ENCODE measurements at places on chromosomes 12 and 14. TPM values are rescaled to one million over a fixed set of nuclear protein-coding genes. Genes with fewer than 3 reads are reported as not detected.

Gene PTGER2
- 0.75 TPM for total RNA-seq

- no peaks in the 10 kb centered on the region for H3K4me1 ChIP-seq
- DNase-seq = peak; percentile 56
- H3K4me3 ChIP-seq = no peak overlapping the region
These were observed 59.2 kb upstream of the TSPAN8 start for GRCh38 chr12:71216725-71217579.

- no peaks in the 10 kb centered on the region for H3K36me3 ChIP-seq
- no peaks in the 10 kb centered on the region for H3K27me3 ChIP-seq
- no peak for DNase-seq
- H3K27ac ChIP-seq = no peak overlapping the region
- H3K4me1 ChIP-seq = no peaks in the 10 kb centered on the region
These were observed 71.7 kb upstream of the PRICKLE1 start for GRCh38 chr12:42660968-42661937.

- no peak for DNase-seq
- no peaks in the 10 kb centered on the region for H3K4me1 ChIP-seq
- H3K36me3 ChIP-seq = no peaks in the 10 kb centered on the region
- H3K27me3 ChIP-seq = no peaks in the 10 kb centered on the region
These were observed 1.8 kb upstream of the OR4K2 start for GRCh38 chr14:19873178-19873577.

- no peaks in the 10 kb centered on the region for H3K4me1 ChIP-seq
- no peak overlapping the region for H3K4me3 ChIP-seq
- no peak for DNase-seq
- H3K27ac ChIP-seq = no peak overlapping the region
- H3K36me3 ChIP-seq = no peaks in the 10 kb centered on the region
- no peaks in the 10 kb centered on the region for H3K27me3 ChIP-seq
These were observed 21.1 kb downstream of the PLXNC1 start for GRCh38 chr12:94169495-94169894.

- no peaks in the 10 kb centered on the region for H3K4me1 ChIP-seq
- no peaks in the 10 kb centered on the region for H3K36me3 ChIP-seq
- H3K27ac ChIP-seq = no peak overlapping the region
- H3K4me3 ChIP-seq = no peak overlapping the region
- DNase-seq = no peak
These were observed 16.6 kb upstream of the FBXO34 start for GRCh38 chr14:55254581-55254980.

- H3K4me3 ChIP-seq = no peak overlapping the region
- no peaks in the 10 kb centered on the region for H3K27me3 ChIP-seq
- H3K27ac ChIP-seq = no peak overlapping the region
- DNase-seq = no peak
These were observed 7.3 kb upstream of the TNFAIP2 start for GRCh38 chr14:103115845-103116572.

DNA sequence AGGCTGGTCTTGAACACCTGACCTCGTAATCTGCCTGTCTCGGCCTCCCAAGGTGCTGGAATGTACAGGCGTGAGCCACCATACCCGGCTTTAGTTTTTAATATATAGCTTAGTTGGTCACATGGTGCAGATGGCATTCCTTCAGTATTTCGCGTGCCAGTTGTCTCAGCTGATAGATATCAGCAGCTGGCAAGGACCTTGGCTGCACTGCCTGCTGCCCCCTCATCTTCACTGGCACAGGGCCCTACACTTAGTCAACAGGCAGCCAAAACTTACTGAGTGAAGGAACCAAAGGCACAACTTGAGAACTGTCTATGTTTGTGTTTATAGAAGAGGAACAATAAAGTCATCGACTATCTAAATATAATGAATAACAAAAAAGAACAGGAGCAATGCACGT is 31.0 kb downstream of the EID3 start:
- H3K27ac ChIP-seq = no peak overlapping the region
- H3K27me3 ChIP-seq = no peaks in the 10 kb centered on the region
- no peak for DNase-seq
- no peaks in the 10 kb centered on the region for H3K4me1 ChIP-seq

Gene SENP1
- 6.4 TPM for total RNA-seq

DNA sequence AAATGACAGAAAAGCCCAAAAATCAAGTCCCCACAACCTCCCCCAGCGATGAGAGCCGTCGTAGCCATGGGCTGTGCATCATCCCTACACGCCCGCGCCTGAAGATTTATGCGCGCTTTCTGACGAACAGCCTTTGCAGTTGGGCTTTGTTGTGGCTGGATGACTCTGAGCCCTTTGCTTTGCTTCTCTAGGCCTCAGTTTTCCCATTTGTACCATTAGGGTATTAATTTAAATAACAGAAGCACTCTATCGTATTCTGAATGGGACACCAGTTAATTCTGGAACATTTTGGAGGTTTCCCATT is 24.2 kb downstream of the SFSWAP start:
- DNase-seq = no peak
- no peaks in the 10 kb centered on the region for H3K4me1 ChIP-seq
- H3K27me3 ChIP-seq = no peaks in the 10 kb centered on the region
- no peak overlapping the region for H3K27ac ChIP-seq
- H3K36me3 ChIP-seq = peaks cover 45% of the 10 kb centered on the region
- no peak overlapping the region for H3K4me3 ChIP-seq

GRCh38 chr12:13222076-13222475 is 25.6 kb downstream of the EMP1 start:
- H3K4me1 ChIP-seq = no peaks in the 10 kb centered on the region
- H3K27ac ChIP-seq = no peak overlapping the region
- DNase-seq = no peak
- no peak overlapping the region for H3K4me3 ChIP-seq
- no peaks in the 10 kb centered on the region for H3K36me3 ChIP-seq
- H3K27me3 ChIP-seq = no peaks in the 10 kb centered on the region

Gene IAPP
- 0.08 TPM for total RNA-seq

GRCh38 chr12:18576104-18576626 is 161.6 kb downstream of the PLCZ1 start:
- no peak overlapping the region for H3K27ac ChIP-seq
- no peak for DNase-seq
- H3K36me3 ChIP-seq = peaks cover 5% of the 10 kb centered on the region
- H3K27me3 ChIP-seq = no peaks in the 10 kb centered on the region
- no peaks in the 10 kb centered on the region for H3K4me1 ChIP-seq

- no peak for DNase-seq
- H3K27ac ChIP-seq = no peak overlapping the region
- no peaks in the 10 kb centered on the region for H3K36me3 ChIP-seq
- no peaks in the 10 kb centered on the region for H3K4me1 ChIP-seq
- no peaks in the 10 kb centered on the region for H3K27me3 ChIP-seq
These were observed 106.6 kb downstream of the PLXNC1 start for GRCh38 chr12:94255006-94255405.

- no peak overlapping the region for H3K27ac ChIP-seq
- no peaks in the 10 kb centered on the region for H3K4me1 ChIP-seq
- DNase-seq = no peak
- H3K27me3 ChIP-seq = no peaks in the 10 kb centered on the region
These were observed 122.3 kb upstream of the CNOT2 start for GRCh38 chr12:70120970-70121369.

DNA sequence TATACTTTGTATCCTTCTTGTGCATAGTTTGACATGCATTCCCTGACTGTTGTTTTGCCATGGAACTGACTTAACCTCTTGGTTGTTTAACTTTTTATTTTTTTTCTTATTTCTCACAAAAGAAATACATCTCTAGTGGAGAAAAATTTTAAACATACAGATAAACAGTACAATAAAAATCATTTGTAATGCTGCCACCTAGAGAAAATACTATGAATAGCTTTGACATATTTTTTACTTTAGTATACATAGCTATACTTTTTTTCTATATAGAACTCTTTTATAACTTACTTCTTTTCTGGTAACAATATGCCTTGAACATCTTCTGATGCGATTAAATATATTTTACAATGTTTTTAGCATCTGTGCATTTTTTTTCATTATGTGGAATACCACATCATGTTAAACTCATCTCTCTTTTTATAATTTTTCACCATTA is 184.5 kb downstream of the AKAP6 start:
- H3K4me1 ChIP-seq = no peaks in the 10 kb centered on the region
- H3K27ac ChIP-seq = no peak overlapping the region
- DNase-seq = no peak
- no peak overlapping the region for H3K4me3 ChIP-seq
- no peaks in the 10 kb centered on the region for H3K27me3 ChIP-seq

Gene LIN7A
- 9.7 TPM for total RNA-seq

DNA sequence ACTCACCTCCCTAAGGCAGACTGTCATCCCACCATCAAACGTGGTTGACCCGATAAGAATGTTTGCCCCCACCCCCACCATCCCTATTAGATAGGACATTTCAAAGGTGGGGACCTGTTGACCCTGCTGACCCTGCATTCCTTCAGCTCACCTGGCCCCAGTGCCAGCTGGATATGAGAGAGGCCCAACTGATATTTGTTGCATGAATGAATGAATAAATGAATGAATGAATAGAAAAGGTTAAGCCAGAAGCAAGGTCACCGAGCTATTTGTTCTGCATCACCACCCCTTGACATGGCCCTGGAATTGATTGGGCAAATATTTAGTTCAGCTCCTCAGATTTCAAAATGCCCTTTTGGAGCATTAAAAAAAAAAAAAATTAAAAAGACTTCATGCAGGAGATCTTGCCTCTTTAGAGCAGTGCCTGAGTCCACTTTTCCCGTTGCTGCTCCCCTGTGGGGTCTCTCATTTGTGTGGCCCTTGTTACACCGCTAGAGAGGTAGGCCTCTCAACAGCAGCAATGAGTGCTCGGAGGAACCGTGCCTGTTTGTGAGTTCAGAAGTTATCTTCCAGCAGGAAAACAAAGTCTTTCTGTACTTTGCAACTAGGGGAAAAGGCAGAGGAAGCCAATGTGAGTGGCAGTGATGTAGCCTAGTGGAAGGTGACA is 8.5 kb upstream of the SERPINA5 start:
- DNase-seq = no peak
- H3K4me1 ChIP-seq = peaks cover 71% of the 10 kb centered on the region
- peak overlapping the region; percentile 76 for H3K27ac ChIP-seq
- no peaks in the 10 kb centered on the region for H3K27me3 ChIP-seq
- H3K4me3 ChIP-seq = no peak overlapping the region

DNA sequence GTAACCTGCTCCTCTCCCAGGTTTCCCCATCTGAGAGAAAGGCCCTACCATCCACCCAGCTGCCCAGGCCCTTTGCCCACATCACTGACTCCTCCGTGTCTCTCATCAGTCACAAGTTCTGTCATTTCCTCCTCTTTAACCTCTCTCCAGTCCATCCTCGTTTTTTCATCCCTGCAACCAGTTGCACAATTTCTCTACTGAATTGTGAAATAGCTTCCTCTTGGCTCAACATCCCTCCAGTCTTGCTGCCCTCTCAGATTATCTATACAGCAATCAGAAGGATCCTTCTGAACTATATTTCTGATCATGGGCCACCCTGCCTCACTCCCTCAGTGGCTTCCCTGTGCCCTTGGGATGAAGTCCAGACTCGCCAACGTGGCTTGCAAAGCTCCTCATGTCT is 6.8 kb downstream of the FAM161B start:
- no peaks in the 10 kb centered on the region for H3K36me3 ChIP-seq
- H3K27ac ChIP-seq = no peak overlapping the region
- peaks cover 5% of the 10 kb centered on the region for H3K4me1 ChIP-seq
- no peak for DNase-seq
- no peaks in the 10 kb centered on the region for H3K27me3 ChIP-seq
- no peak overlapping the region for H3K4me3 ChIP-seq

GRCh38 chr14:100825713-100826331 is at the start of gene MEG3:
MEG3 (plus strand) TSS chr14:100826118.
- no peaks in the 10 kb centered on the region for H3K27me3 ChIP-seq
- no peaks in the 10 kb centered on the region for H3K4me1 ChIP-seq
- no peaks in the 10 kb centered on the region for H3K36me3 ChIP-seq
- H3K27ac ChIP-seq = peak within 1 kb of the TSS; percentile 0
- no peak within 1 kb of the TSS for H3K4me3 ChIP-seq

GRCh38 chr14:95444132-95445129 is 72.0 kb downstream of the SYNE3 start:
- H3K27me3 ChIP-seq = no peaks in the 10 kb centered on the region
- H3K4me1 ChIP-seq = peaks cover 14% of the 10 kb centered on the region

GRCh38 chr14:101227611-101228594 is 324.4 kb upstream of the RTL1 start:
- H3K27ac ChIP-seq = no peak overlapping the region
- no peak overlapping the region for H3K4me3 ChIP-seq
- H3K4me1 ChIP-seq = peaks cover 4% of the 10 kb centered on the region
- no peaks in the 10 kb centered on the region for H3K27me3 ChIP-seq
- no peaks in the 10 kb centered on the region for H3K36me3 ChIP-seq
- peak; percentile 29 for DNase-seq

- H3K27me3 ChIP-seq = no peaks in the 10 kb centered on the region
- no peak overlapping the region for H3K4me3 ChIP-seq
- DNase-seq = no peak
- H3K4me1 ChIP-seq = peaks cover 3% of the 10 kb centered on the region
- peaks cover 3% of the 10 kb centered on the region for H3K36me3 ChIP-seq
These were observed 2.8 kb downstream of the TMX1 start for GRCh38 chr14:51242545-51243490.

GRCh38 chr14:64878837-64879634 is 671 bp downstream of the SPTB start:
- H3K4me3 ChIP-seq = peak overlapping the region; percentile 37
- H3K36me3 ChIP-seq = no peaks in the 10 kb centered on the region
- H3K27ac ChIP-seq = no peak overlapping the region
- DNase-seq = no peak

Data from liver (tissue), 10 donors.